ENCODE measurements at places on chromosomes 7 and 10. TPM values are rescaled to one million over a fixed set of nuclear protein-coding genes. Genes with fewer than 3 reads are reported as not detected.

The MAGI2 gene
- total RNA-seq, result not detected

The VIPR2 gene
- not detected for total RNA-seq

The ASZ1 gene
- total RNA-seq, result not detected

The MAPK8 gene
- 29.4 TPM for total RNA-seq

The SUGCT gene
- not detected for total RNA-seq

The RTKN2 gene
- 2.2 TPM for total RNA-seq

The LEP gene
- total RNA-seq, result not detected

The ELOVL3 gene
- total RNA-seq, result not detected

The SOSTDC1 gene
- not detected for total RNA-seq

Data from activated CD8-positive, alpha-beta T cell treated with anti-CD3 and anti-CD28 coated beads, Interleukin-2, amount 10 ng/mL, durations not matched to agents 7 days and 5 days (primary cell).